ENCODE measurements at places on chromosomes 1 and 21.

GRCh38 chr1:77282866-77283539, 1.2 kb downstream of the AK5 start:
- peak; percentile 25 for DNase-seq

DNA sequence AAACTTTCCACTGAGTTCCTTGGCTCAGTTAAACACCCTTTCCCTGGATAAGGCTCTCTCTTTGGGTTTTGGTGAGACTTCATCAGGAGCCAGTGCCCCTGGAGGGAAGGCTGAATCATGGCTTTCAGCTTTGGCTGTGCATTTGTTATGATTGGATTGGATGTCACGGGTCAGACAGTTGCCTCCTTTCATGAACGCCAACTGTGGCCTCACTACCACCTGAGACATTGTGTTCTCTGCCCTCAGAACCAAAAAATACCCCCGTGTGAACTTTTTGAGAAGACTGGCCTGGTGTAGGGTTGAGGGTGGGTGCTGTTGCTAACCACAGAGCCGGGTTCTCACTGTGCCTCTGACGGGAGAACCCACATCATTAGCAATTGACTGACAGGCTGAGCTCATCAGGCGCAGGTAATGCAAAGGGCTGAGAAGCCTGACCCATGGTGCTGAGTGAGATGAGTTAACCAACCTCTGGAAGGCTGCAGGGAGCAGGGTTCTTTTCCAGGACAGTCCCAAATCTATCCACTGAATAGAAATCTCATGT, 65.6 kb downstream of the HHAT start:
- no peak for DNase-seq

GRCh38 chr1:18400347-18401102, 80.2 kb upstream of the KLHDC7A start:
- DNase-seq, result no peak

GRCh38 chr1:5297180-5297885, 642.9 kb downstream of the AJAP1 start:
- DNase-seq, result no peak

DNA sequence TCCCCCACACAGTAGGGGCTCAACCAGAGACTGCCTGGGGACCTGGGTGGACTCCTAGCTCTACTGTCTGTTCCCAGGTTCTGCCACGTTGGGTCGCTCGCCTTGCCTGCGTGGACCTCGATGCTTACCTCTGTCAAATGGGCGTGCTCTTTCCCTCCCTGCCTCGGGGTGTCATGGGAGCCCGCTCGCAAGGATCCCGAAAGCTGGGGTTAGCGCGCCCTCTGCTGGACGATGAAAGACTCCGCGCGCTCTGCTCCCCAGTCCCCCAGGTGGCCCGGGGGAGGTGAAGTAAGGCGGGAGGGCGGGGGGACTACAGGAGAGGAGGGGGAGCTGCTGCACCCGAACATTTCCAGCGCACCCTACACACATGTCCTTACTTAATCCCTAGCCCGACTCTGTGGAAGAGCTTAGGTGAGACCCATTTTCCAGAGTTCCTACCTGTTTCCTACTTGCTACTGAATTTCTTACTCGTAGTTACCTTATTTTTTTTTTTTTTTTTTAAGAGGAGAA, 2.3 kb upstream of the BSND start:
- DNase-seq, result peak; percentile 83

DNA sequence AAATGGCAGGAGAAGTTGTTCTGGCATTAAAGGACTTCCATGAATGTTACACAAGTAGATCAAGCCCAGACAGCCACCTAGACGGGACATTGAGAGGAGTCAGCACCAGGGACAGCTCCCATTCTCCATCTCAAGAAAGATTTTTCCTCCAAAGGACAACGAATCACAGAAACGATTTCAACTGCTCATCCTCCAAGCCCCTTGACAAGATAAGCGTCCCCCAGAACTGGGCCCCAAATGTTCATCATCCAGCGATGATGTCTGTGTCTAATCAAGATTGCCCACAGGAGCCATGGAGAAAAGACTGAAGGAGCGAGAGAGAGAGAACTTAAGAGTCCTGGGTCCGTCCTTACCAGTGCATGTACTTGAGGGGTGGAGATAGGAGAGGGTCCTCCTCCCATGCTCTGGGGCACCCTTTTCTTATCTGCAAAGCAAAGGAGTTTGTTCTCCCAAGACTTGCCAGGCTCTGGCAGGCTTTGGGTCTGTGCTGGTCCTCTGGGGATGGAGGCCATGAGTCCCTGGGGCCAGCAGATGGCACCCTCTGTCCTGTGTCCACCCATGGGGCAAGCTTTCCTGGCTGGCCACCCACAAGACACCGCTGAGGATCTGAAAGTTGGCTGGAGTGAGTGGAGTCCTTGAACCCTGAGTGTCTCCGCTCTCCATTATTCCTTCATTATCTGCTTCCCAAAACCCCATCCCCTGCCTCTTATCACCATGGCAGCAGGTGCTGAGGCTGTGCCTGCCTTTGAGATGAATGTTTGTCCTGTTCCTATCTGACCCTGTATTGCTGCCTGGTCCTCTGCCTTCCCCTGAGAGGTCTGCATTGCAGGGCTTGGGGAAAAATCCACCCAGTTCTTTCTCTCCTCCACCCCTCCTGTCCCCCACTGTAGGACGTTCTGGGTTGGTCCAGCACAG, 164.6 kb downstream of the ACTL8 start:
- peak; percentile 7 for DNase-seq

- DNase-seq, result no peak
These were observed 23.3 kb upstream of the PTGFRN start for GRCh38 chr1:116886291-116886878.

DNA sequence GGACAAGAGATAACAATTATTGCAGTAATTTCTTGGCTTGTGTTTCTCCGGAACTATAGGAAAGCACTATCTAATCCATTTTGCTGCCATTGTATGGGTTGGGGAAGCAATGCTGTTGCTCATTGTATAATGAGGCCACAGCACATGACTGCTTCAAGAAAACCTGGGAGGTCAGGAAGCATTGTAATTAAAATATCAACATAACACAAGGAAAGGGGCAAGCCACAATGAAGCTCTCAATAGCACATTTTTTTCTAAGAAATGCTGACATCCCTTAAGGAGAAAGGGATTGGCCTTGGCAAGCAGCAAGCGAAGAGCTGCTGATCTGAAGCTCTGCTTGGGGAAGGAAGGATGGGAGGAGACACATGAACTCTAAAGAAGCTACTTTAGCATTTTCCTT, 44.0 kb downstream of the PLPP3 start:
- DNase-seq, result no peak

DNA sequence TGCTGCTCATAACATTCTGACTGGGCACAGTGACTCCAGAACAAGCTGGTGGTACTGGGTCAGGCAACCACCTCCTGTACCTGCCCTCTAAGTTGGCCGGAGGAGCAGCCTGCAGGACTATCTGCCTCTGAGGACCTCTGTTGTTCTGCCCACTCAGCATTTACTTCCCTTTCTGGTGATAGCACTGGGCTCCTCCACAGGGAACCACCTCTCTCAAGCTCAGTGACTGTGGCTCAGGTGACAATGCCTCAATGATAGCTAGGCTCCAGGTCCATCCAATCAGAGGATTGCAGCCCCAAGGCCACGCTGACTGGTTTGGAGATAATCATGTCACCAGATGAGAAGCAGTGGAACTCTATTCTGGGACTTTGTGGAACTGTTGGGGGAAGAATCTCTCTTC, 15.8 kb downstream of the SLC41A1 start:
- no peak for DNase-seq

DNA sequence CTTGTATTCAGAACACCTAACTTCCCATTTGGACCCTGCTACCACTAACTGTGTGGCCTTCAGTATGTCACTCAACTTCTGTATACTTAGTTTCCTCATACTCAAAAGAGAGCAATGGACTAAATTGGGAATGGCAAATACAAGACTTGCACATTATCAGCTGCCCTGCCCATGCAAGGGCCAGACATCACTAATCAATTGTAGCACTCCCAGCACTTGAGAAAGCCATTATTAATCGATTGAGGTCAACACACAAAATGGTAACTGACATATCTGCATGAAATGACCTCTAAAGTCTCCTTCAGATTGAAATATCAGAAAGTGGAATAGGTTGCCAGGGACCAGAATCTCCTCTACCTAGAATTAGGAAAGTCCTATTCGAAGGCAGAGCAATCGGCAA, 59.2 kb downstream of the MT1HL1 start:
- DNase-seq, result no peak

DNA sequence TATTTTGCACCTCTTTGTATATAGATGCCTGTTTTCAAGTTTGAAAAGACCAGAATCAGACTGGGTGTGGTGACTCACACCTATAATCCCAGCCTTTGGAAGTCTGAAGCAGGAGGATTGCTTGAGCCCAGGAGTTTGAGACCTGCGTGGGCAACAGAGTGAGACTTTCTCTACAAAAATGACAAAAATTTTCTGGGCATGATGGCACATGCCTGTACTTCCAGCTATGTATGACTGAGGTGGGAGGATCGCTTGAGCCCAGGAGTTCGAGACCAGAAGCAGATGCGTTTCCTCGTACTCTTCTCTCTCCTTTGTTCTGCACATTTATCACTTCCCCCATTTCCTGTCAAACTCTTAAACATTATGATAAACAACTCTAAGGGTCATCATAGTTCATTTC, 310.0 kb upstream of the SNX7 start:
- DNase-seq, result no peak

DNA sequence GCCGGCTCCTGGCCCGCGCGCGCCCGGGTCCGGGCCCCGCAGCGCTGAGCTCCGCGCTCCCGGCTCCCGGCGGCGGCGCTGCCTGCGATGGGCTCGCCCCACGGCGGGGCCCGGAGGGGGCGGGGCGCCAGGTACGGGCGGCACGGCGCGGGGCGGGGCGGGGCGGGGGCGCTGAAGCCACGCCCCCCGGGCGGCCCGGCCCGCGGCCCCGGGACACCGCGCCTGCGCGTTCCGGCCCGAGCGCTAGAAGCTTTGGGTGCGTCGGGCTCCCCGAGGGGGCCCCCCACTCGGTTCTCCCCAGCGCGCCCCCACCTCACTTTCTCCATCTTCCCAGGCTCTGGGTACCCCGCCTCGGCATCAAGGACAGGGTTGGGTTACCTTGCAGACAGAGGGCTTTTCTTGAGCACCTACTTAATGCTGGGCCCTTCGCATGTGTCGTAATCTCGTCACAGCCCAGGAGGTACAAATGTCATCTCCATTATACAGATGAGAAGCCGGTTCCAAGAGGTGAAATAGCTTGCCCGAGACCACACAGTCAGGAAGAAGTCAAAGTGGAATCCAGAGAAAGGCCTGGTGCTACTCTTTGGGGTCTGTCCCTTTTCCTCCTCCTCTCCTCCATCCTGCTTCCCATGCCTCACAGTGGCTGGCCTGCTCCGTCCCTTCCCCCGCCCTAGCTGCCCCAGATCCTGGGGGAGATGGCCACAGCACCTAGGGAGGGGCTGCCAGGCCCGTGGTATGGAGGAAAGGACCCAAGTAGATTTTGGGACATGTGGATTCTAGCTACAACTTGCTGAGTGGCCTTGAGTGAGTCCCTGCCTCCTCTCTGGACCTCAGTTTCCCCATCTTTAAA, 46.5 kb downstream of the RAP1GAP start:
- DNase-seq, result peak; percentile 72

DNA sequence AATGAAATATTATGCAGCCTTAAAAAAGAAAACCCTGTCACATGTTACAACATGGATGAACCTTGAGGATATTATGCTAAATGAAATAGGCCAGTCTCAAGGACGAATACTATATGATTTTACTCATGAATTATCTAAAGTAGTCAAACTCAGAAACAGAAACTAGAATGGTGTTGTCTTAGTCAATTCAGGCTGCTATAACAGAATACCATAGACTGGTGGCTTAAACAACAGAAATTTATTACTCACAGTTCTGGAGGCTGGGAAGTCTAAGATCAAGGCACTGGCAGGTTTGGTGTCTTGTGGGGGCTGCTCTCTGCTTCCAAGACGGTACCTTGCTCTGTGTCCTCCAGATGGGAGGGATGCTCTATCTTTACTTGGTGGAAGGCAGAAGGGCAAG, 113.8 kb upstream of the DNAH14 start:
- DNase-seq, result no peak

- no peak for DNase-seq
These were observed 121.7 kb upstream of the PRDX6 start for GRCh38 chr1:173355281-173356031.

Measured in stimulated activated CD4-positive, alpha-beta T cell treated with anti-CD3 and anti-CD28 coated beads, Interleukin-2, amount 100 ng/mL, for 24 hours (primary cell).